Amniotic stem cell (primary cell): ENCODE measurements at places on chromosomes 16 and 17.
A peak's percentile ranks its signal among the peaks of the same experiment; 100 is the strongest.

- DNase-seq, result no peak
Observed at GRCh38 chr17:64162554-64162953, 32.6 kb upstream of the ERN1 start.

- no peak for DNase-seq
Observed at GRCh38 chr16:19698480-19699465, 19.3 kb downstream of the KNOP1 start.

DNA sequence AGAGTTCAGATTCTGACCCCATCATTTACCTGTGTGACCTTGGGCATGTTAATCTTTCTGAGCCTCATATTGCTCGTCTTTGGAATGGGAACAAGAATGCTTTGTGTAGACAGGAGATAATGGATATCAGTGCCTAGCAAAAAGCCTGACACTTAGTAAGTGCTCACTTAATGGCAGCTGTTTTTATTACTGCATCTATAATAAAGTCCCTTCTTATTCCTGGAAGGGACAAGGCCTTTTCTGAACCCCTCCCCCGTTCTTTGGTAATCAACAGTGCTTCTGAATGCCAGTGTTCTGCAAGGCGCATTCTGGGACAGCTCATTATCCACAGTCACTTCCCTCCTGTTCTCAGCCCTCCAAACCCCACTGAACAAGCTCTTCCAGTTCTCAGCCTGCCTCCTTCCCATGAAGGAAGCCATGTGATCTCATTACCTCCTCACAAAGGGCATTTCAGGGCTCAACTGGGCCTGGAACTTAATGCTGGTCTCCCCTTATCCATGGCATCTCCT is 25.1 kb upstream of the SUPT4H1 start:
- DNase-seq, result no peak

- DNase-seq, result no peak
Observed at GRCh38 chr17:63534078-63534570, 11.0 kb downstream of the KCNH6 start.

DNA sequence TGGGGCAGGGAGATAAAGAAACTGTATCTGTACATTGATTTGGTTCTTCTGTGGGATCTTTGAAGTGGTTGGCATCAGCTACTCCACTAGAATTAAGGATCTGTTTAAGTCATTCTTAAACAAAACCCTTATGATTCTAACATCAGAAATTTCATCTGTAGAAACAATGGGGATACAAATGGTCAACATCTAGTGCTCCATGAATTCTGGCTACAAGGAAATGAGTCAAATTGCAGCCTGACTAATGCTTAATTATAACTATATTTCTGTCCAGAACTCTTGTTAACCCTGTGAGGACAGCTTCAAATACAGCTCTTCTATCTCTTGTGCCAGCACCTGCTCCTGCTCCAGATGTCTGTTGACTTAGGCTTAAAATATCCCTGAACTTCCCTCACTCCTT is 13.9 kb upstream of the GINS3 start:
- no peak for DNase-seq

- DNase-seq, result no peak
Observed at GRCh38 chr17:43146649-43147048, 21.5 kb upstream of the BRCA1 start.

- no peak for DNase-seq
Observed at GRCh38 chr16:67800338-67800926, 5.9 kb downstream of the RANBP10 start.

DNA sequence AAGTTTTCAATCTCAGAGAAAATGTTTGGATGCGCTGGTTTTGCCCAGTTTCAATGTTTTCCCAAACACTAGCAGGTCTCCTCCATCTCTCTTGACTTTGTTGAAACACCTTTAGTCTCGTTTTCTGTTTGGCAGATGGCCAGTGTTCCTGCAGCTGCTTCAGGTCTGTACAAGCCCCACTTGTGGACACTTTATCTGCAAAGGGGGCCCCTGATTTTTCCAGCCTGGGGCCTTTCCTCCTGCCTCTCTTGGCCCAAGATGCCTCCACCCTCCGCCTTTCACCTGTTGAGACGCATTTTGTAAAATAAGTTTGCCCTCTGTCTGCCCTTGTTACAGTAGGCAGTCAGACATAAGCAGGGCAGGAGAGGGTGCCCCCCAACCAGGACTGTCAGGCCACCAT is 21.8 kb upstream of the PRM1 start:
- DNase-seq, result no peak

DNA sequence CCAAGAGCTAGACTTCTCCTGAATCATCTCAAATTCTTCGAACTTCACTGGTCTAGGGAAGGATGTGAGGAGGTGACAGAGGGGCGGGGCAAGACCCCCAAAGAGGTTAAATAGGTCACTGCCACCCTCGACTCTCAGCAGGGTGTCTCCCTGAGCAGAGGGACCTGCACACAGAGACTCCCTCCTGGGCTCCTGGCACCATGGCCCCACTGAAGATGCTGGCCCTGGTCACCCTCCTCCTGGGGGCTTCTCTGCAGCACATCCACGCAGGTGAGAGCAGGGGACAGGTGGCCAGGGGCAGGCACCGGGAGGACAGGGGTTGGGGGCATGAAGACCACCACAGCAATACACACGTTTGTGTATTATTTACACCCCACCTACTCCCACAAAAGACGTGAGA is 9.2 kb downstream of the CCL17 start:
- no peak for DNase-seq

DNA sequence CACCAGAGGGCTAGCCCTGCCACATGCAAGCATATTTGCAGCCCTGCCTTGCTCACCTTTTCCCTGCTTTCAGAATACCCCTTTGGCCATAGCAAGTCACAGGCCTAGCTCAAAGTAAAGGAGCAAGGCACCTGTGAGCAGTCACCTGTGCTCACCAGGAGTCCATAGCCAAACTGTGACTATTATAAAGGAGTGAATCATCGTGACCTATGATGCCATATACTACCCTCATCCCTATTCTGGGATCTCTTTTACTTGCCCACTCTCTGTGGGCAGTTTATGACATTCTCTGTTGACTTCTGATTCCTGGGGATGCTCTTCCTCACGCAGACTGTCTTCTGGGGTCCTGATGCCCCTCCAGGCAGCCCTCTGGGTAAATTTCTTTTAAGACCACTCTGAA is 200.5 kb upstream of the NLRP1 start:
- no peak for DNase-seq

DNA sequence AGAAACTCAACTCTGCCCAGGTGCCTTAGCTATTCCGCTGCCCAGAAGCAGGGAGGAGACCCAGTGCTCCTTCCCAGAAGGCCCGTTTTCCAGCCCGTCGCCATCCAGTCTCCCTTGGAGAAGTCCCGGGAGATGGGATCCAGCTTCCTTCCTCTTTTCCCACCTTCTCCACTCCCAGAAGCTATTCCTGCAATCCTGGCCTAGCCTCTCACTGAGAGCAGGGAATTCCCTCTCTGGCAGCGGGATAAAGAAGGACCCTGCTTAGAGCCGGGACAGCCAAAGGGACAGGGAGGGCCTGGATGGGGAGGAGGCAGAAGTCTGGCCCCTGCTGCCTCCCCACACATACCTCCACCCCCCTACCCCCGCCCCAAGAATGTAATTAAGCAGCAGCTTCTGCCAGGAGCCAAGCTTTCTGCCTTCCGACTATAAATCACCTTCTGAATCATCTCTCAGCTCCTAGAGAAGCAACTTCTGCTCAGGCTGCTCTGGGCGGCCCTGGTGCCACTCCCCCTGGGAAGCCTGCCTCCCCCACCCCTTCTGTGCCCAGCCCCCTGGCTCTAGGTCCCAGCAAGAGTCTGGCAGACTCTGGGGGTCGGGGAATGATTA is 6.4 kb downstream of the WNT3 start:
- no peak for DNase-seq

DNA sequence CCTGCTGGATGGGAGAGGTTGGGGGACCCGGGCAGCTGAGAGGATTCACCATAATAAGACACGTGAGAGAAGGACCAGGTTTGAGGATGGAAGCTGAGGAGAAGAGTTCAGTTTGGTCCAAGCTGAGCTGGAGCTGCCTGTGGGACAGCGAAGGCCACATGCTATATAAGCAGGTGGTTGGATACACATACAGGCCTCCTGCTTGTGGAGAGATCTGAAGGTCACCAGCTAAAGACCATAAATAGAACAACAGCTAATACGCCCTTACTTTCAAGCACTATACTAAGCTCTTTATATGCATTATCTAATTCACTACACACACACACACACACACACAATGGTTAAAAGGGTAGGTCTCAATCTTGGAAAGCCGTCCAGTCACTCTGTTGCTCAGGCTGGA is 32.1 kb downstream of the DUSP14 start:
- DNase-seq, result no peak

GRCh38 chr17:72660274-72661115 is 432.0 kb downstream of the SLC39A11 start:
- DNase-seq, result no peak

GRCh38 chr17:50211249-50212120 is 10.1 kb upstream of the COL1A1 start:
- no peak for DNase-seq

- DNase-seq, result no peak
Observed at GRCh38 chr16:10081201-10081940, 100.9 kb downstream of the GRIN2A start.

GRCh38 chr17:39791111-39791992 is 53.6 kb downstream of the GRB7 start:
- no peak for DNase-seq

GRCh38 chr17:61221181-61221580 is 178.5 kb upstream of the TBX2 start:
- no peak for DNase-seq

GRCh38 chr17:44122816-44123355 is 555 bp downstream of the HDAC5 start:
- no peak for DNase-seq

DNA sequence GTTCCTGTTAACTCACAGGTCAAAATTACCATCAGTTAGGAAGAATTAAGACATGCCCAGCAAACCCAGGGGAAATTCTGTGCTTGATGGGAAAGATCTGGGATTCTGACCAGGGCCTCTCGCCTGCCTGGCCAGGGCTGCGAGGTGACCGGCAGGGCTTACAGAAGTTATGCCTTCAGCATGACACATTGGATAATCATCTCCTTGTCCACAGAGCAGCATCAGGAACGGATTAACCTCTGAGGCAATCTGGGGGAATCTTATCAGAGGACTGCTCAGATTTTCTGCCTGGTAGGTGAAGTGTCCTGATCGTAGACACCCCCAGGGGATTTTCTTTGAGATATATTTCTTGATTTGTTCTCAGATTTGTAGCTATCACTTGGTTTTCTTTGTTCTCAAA is 172.5 kb downstream of the HS3ST3A1 start:
- DNase-seq, result peak; percentile 39

DNA sequence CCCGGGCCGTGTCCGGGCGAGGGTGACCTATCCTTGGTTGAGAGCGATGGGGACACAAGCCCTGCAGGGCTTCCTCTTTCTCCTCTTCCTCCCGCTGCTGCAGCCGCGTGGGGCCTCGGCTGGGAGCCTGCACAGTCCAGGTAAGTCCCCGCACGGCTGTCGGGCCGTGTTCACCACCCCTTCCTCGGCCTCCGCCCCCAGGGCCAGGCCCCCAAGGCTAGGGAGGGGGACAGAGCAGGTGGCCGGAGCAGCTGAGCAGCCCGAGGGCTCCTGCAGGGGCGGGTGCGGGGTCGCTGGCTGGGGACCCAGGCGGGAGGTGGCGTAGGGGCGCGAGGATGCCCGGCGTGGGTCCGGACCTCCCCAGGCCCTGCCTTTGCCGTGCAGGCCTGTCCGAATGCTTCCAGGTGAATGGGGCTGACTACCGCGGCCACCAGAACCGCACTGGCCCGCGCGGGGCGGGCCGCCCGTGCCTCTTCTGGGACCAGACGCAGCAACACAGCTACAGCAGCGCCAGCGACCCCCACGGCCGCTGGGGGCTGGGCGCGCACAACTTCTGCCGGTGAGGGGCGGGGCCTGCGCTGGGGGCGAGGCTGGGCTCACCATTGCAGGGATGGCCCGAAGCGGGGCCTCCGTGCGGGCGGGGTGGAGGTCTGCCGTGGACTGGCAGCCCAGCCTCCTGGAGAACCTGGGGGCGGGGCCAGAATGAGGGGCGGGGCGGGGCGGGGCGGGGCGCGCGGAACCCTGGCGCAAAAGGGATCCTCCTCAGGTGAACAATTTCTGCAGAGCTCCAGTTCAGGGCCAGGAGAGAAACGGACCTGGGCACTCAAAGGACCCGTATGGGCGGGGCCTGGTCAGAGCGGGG is 631 bp downstream of the KREMEN2 start:
- no peak for DNase-seq

- DNase-seq, result no peak
Observed at GRCh38 chr16:56669840-56670619, 416 bp downstream of the MT1H start.

- no peak for DNase-seq
Observed at GRCh38 chr17:73271072-73271471, 9.4 kb upstream of the CPSF4L start.

GRCh38 chr17:79192503-79193351 is 118.1 kb downstream of the ENGASE start:
- DNase-seq, result no peak

GRCh38 chr16:57994778-57995177 is 5.7 kb downstream of the ZNF319 start:
- no peak for DNase-seq

GRCh38 chr17:73683771-73684170 is 39.5 kb upstream of the SDK2 start:
- DNase-seq, result no peak

GRCh38 chr16:27175888-27176287 is 27.4 kb upstream of the KDM8 start:
- no peak for DNase-seq

- no peak for DNase-seq
Observed at GRCh38 chr16:12573730-12574383, 229.8 kb downstream of the CPPED1 start.

DNA sequence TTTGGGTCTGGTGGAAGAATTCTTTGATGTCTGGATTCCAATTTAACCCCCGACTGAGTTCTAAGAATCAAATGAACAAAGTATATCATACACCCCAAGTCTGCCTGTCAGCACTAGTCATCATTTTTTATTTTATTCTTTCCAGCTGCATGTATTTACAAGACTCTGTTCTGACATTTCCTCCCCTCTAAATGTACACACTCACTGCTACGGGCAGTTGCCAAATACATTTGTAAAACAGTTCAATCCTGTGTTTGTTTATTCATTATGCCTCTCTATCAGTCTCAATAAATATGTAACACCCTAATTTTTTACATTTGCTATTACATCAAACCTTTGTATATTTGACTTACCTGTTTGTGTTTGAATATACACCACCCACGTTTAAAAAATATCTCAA is 422.3 kb upstream of the PSMD7 start:
- no peak for DNase-seq

- peak; percentile 52 for DNase-seq
Observed at GRCh38 chr16:31472709-31473203, 804 bp downstream of the TGFB1I1 start.

GRCh38 chr17:56395787-56396186 is 197.7 kb upstream of the NOG start:
- no peak for DNase-seq

DNA sequence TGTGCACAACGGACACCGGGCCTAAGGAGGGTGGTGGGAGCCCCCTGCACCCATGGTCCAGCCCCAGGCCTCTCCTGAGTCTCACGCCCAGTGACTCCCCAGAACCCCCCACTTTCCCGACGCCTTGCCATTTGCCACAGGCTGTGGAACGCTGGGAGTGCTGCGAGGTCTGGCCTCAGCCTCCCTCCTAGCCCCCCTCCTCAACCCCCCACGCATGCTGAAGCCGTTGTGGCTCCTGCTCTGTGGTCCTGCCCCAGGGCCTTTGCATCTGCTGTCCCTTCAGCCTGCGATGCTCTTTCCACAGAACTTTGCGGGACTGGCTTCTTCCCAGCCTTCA is 226.0 kb upstream of the GSE1 start:
- DNase-seq, result no peak

GRCh38 chr17:9290226-9290613 is 268.9 kb downstream of the NTN1 start:
- no peak for DNase-seq
